ENCODE measurements at places on chromosomes 1 and 21. TPM values are rescaled to one million over a fixed set of nuclear protein-coding genes. Genes with fewer than 3 reads are reported as not detected.

SLAMF8 gene
- 1.5 TPM for total RNA-seq

RAB3B gene
- total RNA-seq: not detected

DNA sequence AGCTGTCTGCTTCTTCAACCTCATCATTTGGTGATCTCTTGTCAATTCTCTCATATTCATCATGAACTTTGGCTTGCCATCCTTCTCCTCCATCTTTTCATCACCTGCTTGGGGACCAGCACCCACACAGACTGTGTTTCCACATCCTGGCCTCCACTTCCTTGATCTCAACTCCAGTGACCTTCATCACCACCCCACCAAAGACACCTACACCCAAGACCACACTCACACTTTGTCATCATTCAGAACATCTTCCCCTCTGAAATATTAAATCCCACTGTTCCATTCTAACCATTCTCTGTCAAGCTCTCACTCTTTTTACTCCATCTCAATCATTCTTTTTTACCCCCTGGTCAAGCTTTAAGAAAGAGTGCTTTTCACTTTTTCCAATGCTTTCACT lies 115.5 kb upstream of the VAV3 start:
- no peak for DNase-seq

GRCh38 chr1:101943237-101943636 lies 53.5 kb downstream of the OLFM3 start:
- DNase-seq: no peak

- DNase-seq: peak; percentile 10
These were observed 11.5 kb downstream of the TMPRSS3 start for GRCh38 chr21:42384156-42384945.

GRCh38 chr21:38123626-38124025 lies 133.2 kb upstream of the KCNJ15 start:
- no peak for DNase-seq

DNA sequence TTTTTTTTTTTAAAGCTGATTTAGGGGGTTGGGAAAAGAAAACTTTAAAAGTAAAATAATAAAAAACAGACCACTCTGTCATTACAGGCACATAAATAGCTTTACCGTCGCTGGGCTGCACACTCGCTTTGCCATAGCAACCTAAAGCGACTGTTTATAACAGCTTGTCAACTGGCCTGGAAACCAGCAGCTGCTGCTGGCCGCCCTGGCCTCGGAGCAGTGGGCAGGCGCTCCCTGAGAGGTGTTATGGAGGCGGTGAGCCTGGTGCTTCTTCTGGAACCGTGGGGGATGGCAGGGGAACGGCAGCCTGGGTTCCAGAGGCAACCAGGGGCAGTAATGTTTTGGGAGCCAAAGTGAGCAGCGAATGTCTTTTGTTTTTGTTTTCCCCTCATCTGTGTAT lies 45.7 kb downstream of the ATP2B4 start:
- DNase-seq: peak; percentile 84

Measured in cardiac septum (tissue), 1 donor.